ENCODE measurements at places on chromosomes 5 and 9.

GRCh38 chr9:90017679-90018078 is 412.9 kb downstream of the GADD45G start:
- DNase-seq = no peak

- DNase-seq = no peak
Measured at GRCh38 chr9:11128156-11128555, 515.4 kb upstream of the PTPRD start.

- DNase-seq = no peak
Measured at GRCh38 chr9:130995086-130996011, 13.6 kb upstream of the LAMC3 start.

DNA sequence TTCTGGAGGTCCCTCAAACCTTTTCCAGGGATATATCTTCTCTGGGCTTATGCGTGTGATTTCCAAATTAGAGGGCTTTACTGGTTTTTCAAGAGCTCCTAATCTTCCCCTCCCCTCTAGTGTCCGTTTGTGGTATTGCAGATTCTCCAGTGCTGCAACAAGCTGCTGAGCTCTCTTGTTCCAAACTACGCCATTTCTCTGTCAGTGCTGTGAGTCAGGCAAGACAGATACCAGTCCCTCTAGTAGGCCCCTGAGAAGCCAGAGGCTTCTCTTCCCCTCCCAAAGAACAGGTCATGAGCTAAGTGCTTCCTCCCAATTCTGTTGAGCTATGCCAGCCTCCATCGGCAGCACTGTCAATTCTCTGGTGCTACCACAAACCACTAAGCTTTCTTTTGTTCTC is 149.5 kb downstream of the FANCC start:
- peak; percentile 68 for DNase-seq

DNA sequence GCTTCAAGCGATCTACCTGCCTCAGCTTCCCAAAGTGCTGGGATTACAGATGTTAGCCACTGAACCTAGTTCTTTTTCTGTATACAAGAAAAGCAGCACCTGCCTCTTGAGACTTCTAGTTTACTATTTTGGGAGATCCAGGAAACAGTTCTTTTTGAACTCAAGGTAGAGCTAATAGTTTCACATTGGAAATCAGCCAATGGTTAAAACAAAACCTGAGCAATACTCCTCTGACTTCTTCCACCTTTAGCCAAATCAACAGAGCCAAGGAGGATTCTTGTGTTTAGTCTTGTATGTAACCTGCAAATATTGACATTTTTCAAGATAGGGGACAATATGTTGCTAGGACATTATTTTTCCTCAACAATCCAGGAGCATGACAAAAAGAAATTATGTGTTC is 349.4 kb downstream of the SH3GL2 start:
- no peak for DNase-seq

DNA sequence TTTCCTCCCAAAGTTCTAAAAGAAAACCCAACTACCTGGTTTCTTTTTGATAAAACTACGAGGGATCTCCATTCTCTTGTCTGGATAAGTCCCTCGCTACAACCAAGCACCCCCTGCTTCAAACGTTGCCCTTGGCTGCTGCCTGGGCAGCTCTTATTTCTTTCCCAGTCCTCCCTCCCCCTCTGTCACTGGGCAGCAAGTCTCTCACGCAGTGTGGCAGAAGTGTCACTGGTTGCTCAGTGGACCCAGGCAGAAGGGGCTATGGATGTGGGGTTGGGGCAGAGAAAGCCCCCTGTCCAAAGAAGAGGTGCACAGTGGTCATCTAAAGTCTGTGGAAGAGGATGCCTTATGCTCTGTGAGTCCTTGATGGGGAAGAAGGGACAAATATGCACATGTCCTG is 7.2 kb upstream of the SMIM32 start:
- no peak for DNase-seq

DNA sequence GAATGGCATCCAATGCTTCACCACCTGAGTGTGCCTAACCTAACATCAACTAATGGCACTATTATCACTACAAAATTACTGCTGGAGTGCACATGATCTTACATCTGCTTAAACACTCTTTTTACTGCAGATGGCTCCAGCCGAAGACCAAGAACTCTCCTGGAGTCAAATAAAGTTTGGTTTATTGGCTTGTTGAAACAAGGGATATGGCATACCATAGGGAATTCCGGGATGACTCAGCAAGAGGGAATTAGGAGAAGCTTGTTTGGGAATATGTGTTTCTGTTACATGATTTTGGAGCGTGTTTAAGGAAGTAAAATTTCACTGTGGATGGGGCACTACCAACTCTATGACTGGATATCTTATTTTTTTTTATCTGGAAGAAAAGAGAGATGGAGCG is 872.6 kb downstream of the DTWD2 start:
- DNase-seq = no peak

DNA sequence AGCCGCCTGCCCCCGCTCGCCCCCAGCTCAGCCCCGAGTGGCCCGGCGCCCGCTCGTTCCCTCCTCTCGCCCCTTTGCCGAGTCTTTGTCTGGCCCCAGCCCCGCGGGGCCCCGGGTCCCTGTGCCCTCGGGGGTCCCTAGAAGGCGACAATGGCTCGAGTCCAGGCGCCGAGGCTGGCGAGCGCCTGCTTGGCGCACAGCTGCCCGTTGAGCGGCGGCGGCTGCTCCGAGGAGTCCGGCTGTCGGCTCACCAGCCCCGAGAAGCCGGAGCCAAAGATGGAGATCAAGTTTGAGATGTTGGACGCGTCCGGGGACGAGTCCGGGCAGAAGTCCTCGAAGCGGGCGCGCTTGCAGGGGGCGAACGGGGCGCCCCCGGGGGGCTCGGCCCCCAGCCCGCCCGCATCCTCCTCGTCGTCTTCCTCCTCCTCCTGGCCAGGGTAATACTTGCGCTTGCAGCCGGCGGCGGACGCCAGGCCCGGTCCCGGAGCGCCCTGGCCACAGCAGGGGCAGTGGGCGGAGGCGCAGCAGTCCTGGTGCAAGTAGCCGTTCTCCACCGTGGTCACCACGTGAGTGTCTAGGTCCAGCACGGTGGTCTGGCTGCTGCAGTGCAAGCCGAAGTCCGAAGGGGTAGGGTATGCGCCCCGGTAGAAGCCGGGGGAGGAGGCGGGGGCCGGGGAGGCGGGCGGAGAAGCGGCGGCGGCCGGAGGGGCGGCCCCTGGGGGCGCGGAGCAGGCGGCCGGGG is 1.2 kb downstream of the IER5L start:
- DNase-seq = no peak

- DNase-seq = no peak
Measured at GRCh38 chr9:123395276-123395688, 39.3 kb downstream of the CRB2 start.

DNA sequence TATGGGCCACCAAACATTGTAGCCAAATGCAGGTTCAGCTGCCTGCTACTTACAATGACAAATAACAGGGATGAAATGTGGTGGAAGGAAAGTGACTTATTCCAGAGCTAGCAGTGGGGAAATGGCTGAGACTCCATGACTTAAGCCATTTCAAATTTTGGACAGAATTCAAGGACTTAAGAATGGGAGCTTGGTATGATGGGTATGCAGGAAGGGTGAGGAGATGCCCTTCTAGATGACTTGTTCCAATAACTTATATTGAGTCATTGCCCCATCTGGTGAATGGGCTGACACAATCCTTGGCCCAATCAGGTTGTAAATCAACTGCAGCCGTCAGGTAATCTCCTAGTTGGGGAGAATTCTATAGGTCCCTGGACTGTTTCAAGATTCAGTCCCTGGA is 230.7 kb upstream of the SGCD start:
- DNase-seq = no peak

DNA sequence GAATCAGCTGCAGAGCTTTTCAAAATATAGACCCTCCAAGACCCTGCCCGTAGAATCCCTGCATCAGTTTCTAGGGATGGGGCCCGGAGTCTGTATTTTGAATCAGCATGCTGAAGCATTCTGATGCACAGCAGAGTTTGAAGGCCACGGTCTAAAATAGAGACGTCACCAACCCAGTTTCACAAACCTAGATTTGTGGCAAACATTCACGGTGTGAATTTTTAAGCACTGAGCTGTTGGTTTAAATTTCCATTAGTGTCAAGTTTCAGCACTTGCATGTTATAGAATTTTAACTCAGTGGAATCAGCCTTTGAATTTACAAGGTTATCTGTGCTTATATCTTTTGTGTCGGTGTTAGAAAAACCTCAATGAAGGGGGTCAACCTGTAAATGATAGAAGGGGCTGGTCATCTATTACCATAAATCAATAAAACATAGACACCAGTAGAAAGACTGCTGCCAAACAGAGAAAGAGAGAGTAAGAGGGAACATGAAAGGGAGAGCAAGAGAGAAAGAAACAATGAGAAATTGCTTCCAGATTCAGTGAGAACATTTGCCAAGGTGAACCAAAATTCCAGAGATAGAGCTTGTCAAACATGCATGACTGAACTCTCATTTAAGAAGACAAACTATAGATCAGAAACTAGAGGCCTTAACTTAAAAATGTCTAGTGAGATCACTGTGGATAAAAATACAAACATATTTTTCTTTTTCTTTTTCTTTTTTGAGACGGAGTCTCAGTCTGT is 414.9 kb downstream of the ZSWIM6 start:
- no peak for DNase-seq

- DNase-seq = no peak
Measured at GRCh38 chr5:122093415-122094180, 15.5 kb upstream of the LOX start.

DNA sequence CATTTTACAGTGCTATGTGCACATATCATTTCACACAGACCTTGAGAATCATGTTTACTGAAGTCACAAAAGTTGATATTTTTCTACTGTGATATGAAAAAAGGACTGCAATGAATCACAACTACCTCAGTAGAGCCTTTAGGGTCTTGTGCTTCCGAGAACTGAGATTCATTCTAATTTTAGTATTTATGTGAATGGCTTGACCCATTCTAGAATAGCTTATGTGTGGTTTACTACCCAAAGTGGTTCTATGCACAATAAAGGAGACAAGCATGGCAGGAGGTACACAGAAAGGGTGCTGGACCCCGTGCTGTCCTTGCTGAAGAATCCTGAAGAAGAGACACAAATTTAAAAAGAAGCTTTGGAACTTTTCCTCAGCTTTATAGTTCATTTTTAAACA is 28.2 kb downstream of the MEF2C start:
- no peak for DNase-seq

- DNase-seq = no peak
Measured at GRCh38 chr5:157865781-157866180, 6.8 kb upstream of the CLINT1 start.

- peak; percentile 85 for DNase-seq
Measured at GRCh38 chr9:90102292-90102901, 497.6 kb downstream of the GADD45G start.

- no peak for DNase-seq
Measured at GRCh38 chr5:32612134-32612888, 27.0 kb downstream of the SUB1 start.

DNA sequence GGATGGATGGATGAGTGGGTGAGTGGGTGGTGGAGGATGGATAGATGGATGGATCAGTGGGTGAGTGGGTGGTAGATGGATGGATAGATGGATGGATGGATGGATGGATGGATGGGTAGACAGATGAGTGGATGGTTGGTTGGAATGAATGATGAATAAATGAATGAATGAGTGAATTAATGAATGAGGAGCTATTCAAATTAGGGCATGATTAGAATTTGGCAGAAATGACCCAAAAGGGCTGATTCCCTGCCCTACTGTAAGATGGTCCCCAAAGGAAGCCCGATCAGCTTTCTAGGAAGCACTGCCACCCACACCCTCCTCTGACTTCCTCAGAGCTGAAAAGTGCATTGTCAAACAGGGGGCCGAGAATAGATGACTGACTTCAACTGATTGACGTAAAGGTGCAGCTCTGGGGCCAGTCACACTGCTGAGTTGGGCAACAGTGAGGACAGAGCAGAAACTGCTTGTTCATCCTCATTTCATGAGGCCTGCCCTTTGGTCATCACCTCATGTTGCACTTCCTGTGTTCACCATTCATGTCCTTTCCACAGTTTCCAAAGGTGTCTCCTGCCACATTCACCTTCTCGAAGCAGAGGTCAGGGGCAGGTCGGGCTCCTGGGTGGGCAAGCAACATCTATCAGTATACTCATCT is 34.3 kb downstream of the NIPAL4 start:
- peak; percentile 68 for DNase-seq

DNA sequence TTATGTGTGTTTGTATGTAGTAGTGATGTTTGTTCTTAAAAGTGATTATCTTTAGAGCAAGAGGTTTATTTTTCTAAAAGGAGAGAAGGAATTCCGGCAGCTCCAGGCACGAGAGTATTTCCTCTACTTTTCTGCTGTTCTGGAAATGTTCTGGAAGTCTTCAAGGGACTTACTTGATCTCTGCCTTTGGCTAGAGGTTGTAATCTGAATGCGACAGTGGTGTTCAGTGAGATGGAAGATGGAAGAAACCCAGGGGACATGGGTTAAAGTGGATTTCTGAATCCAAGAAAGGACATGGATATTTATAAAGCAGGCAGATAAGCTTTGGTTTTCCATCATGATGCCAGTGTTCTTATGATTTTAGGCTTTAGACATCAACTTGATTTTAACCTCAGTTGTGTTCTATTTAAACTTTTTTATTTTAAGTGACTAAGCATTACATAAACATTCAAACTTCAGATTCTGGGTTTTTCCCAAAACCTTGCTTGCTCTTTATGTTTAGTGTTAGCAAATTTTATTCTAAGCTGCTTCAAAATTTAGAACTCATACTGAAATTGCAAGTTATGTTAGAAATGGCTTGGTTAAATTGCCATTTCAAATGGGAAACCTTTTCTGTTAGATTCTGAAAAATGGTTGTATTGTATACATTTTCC is 3.6 kb downstream of the GPR21 start:
- no peak for DNase-seq

GRCh38 chr9:124259158-124259808 is 1.5 kb downstream of the NEK6 start:
- DNase-seq = no peak

DNA sequence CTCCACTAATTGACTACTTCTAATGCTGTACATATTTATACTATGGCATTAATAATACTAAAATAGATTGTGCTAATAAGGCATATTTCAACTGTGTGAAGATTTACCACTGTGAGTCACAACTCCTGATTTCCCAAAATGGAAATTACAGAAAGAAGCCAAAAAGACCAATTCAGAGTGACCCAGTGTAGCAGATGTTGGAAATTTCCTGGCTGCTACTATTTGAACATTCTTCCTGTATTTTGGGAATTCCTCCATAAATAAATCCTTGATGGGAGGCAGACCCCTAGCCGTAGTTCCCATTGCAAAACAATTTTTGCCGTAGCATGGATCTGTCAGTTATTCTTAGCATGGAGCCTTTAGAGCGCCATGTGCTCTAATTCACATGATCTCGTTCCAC is 11.4 kb upstream of the PRUNE2 start:
- no peak for DNase-seq

GRCh38 chr5:44691802-44692201 is 116.9 kb upstream of the MRPS30 start:
- no peak for DNase-seq

DNA sequence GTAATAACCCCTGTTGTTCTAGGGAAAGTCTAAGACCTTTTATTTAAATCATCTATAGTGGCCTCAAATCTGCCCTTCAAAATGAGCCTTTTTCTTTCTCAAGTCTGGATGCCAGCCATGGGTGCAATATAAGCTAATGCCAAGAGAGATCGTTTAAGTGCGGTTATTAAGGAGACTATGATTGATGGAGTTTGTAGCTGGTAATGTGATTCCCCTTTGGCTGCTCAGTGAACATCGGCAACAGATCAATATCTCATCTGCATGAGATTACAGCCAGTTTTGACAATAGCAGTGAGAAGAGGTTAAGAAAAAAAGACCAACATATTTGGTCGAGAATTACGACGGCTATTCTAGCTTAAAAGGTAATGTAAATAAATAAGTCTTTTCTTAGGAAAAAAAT is 1049.4 kb upstream of the NUDT12 start:
- DNase-seq = no peak
